ENCODE measurements at places on chromosomes 1 and 21.

GRCh38 chr1:213927846-213928245 lies 59.9 kb upstream of the PROX1 start:
- DNase-seq = no peak

- DNase-seq = no peak
Measured at GRCh38 chr1:167599957-167600581, 30.0 kb upstream of the RCSD1 start.

- peak; percentile 66 for DNase-seq
Measured at GRCh38 chr1:110634455-110635311, 28.5 kb upstream of the KCNA2 start.

DNA sequence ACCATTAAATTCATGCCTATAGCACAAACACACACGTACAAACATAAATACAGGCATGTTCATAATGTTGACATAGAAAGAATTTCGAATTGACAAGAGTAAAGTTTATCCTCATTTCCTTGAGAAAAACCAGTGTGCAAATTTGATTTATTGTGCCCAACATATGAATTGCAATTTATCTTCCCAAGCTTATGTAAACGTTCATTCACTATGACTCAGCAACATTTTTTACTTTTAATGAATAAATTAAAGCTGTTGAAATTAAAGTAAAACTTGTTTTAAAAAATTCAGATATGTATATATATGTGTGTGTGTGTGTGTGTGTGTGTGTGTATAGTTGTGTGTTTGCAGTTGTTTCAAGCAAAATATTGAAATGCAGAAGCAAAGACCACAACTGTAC lies 1067.9 kb downstream of the BRINP3 start:
- no peak for DNase-seq

GRCh38 chr1:226826479-226827261 lies 43.7 kb upstream of the PSEN2 start:
- DNase-seq = no peak

GRCh38 chr1:51435878-51436277 lies 83.2 kb downstream of the EPS15 start:
- DNase-seq = no peak

DNA sequence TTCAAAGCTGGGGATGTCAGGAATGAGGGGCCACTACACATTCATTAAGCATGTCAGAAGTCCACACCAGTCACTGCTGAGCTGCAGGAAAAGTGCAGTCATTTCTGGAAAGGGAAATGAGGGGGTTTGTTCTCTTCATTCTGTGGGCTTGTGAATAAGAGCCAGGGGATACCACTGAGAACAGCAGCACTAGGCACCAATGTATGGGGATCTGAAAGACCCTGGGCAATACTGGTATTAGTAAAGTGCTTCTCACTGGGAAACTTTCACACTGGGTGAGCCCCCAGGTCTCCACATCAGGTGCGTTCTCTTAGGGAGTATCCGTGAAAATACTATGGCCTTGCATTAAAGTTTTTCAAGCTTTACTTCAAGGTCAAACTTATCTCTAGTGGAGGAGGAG lies 49.9 kb downstream of the TGFB2 start:
- DNase-seq = no peak

DNA sequence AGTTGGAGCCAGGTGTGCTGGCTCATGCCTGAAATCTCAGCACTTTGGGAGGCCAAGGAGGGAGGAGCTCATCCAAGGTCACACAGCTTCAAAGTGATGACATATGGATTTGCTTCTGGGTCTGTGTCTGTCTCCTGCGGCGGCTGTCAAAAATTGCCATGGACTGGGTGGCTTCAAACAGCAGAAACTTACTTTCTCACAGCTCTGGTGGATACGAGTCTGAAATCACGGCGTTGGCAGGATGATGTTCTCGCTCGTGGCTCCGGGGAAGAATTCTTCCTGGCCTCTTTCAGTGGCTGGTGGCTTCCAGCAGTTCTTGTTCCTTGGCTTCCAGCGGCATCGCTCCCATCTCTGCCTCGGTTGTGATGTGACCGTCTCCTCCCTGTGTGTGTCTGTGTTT lies 314.8 kb upstream of the C1orf174 start:
- no peak for DNase-seq

GRCh38 chr1:202214089-202214843 lies 20.7 kb downstream of the LGR6 start:
- no peak for DNase-seq

- no peak for DNase-seq
Measured at GRCh38 chr1:110736900-110737605, 62.3 kb upstream of the KCNA3 start.

DNA sequence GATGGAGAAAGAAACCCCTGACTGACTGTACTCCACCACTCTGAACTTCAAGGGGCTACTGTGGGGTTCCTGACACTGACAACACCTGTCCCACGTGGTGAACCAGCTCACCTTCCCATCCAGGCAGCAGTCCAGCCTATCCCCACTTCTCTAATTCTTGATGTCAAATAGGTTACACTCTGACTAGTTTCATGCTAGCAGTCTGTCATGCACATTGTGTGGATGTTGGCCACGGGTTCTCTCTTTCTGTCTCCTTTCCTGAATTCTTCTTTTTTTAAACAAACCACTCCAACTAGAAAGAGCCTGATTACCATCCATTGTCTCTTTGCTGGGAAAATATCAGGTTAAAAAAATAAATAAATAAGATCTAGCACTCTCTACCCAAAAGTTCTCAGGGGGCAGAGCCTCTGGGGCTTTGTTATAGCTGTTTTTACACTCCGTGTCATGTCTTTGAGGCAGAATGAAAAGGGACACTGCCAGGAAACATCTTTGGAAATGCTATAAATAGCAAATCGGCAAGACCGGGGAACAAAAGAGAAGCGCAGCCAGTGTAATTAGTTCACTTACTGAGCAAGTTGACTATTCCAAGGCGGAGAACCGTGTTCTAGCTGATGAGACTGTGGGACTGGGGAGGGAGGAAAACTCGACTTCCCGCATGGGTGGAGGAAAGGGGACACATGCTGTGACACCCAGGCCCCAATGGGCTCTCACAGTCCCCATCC lies 356.1 kb downstream of the OMA1 start:
- no peak for DNase-seq

GRCh38 chr1:18946550-18947381 lies 9.7 kb downstream of the IFFO2 start:
- no peak for DNase-seq

GRCh38 chr1:79679916-79680315 lies 673.4 kb upstream of the ADGRL4 start:
- no peak for DNase-seq

GRCh38 chr1:220198186-220199005 lies 73.9 kb downstream of the RAB3GAP2 start:
- DNase-seq = no peak

DNA sequence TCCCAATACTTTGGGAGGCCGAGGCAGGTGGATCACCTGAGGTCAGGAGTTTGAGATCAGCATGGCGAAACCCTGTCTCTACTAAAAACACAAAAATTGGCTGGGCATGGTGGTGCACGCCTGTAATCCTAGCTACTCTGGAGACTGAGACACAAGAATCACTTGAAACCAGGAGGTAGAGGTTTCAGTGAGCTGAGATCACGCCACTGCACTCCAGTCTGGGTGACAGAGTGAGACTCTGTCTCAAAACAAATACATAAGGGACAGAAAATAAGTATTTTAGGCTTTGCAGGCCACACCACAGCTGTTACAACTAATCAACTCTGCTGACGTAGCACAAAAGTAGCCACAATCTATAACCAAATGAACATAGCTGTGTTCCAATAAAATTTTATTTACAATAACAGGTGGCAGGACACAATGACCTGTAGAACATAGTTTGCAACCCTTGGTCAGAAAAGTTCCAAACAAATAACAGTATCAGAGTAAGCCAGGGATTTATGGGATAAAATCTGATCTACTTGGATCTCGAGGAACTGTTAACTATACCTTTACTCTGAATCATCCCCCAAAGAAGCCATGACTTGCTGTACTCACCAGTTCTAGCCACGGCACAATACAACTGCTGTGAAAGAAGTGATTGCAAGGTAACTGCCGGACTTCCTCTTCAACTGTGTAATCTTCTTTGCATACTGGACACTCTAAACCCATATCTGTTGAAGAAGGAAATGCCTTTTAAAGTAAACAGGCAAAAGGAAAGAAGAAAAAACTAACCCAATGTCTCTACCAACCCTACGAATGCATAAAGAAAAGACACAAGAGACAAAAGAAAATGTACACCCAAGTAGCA lies 28.3 kb downstream of the CD160 start:
- DNase-seq = no peak
